Amniotic epithelial cell (primary cell): ENCODE measurements at places on chromosomes 13 and 19.

- DNase-seq = no peak
Observed at GRCh38 chr19:2260341-2260805, 4.2 kb upstream of the JSRP1 start.

DNA sequence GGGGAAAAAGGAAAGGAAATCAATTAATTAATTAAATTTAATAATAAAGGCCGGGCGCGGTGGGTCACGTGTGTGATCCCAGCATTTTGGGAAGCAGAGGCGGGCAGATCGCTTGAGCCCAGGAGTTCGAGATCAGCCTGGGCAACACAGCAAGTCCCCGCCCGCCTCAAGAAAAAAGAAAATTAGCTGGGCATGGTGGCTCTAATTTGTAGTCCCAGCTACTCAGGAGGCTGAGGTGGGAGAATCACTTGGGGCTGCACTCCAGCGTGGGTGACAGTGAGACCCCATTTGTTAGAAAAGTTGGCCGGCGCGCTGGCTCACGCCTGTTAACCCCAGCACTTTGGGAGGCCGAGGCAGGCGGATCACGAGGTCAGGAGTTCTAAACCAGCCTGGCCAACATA is 733 bp upstream of the CD320 start:
- DNase-seq = no peak

GRCh38 chr19:45424191-45425058 is 708 bp upstream of the ERCC1 start:
- peak; percentile 96 for DNase-seq

DNA sequence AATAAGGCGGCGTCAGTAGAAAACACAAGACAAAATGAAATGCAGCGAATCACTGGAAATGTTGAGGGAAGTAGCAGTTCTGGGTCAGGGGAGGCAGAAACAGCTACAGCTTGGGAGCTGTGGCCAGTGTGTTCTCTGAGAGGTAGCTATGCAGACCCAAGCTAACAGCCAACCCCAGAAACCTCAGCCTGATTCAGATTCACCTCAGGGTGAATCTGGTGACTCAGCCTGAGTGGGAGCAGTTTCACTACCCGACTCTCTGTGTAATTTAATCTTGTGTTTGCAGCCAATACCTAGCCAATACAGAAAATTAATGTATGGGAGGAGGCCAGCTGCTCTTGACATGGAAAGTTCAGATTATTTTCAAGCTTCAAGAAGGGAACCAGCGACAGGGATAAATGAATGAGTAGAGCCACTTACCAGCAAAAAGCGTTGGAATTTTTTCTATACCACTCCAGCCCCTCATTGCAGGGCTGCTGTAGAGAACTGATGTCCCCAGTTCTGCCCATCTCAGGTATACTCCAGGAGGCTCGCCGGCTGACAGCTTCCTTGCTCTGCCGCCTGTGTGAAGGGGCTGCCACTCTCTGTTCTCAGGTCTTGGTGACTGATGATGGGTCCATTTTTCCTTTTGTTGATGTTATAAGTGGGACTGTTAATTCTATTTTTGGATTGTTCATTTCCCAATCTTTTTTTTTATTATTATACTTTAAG is 8.9 kb downstream of the IGFL3 start:
- peak; percentile 78 for DNase-seq

- DNase-seq = no peak
Observed at GRCh38 chr13:55783841-55784240, 1356.9 kb upstream of the PRR20A start.
